ENCODE measurements at places on chromosomes 6 and 20.
A peak's percentile ranks its signal among the peaks of the same experiment; 100 is the strongest.

DNA sequence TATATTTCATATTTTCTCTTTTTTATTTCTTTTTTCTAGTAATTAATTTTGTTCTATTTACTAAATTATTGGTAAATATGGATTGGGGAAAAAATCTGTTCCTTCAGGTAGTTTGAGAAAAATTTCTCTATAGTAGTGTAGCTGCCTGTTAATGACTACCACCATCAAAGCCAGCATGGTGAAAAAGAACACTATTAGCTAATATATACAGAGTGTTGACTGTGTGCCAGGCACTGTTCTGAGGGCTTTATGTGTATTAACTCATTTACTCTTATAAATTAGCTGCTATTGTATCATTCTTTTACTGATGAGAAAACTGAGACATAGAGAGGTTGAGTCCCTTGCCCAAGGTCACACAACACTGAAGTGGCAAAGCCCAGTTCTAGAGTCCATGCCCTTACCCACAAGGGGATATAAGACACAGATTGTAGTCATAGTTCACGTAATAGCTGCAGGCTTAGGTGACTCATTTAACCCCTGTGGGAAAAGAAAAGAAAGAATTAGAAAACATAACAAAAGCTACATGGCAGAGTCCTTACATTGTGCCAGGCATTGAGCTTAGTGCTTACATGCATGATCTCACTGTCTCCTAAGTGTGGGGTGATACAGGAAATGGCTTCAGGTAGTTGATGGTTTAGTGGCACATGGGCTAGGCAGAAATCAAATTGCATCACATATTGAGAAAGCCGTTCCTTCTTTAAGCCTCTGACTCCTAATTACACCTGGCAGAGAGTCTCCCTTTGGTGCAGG, 12.2 kb upstream of the AKIRIN2 start:
- no peaks in the 10 kb centered on the region for H3K36me3 ChIP-seq
- no peaks in the 10 kb centered on the region for H3K27me3 ChIP-seq

GRCh38 chr6:21500314-21501020, 93.1 kb upstream of the SOX4 start:
- no peaks in the 10 kb centered on the region for H3K27me3 ChIP-seq
- no peaks in the 10 kb centered on the region for H3K4me1 ChIP-seq
- no peak overlapping the region for H3K4me3 ChIP-seq
- H3K27ac ChIP-seq, result no peak overlapping the region
- DNase-seq, result no peak
- H3K36me3 ChIP-seq, result no peaks in the 10 kb centered on the region

DNA sequence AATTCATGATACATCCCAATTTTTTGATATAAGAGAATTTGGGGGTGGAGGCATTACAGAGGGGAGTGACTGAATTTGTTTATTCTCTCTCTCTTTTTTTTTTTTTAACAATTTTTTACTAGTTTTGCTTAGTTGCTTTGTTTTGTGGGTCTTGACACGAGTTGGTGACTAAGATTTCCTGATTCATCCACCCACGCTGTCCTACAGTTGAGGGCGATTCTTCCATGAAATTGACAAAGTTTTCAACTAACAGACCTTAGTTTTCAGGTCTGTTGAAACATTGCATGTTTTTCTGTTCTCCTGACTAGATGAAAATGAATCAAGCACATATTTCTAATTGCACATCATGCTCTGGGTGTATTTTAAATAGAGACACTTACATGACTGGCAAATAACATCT, 613.8 kb downstream of the TFAP2B start:
- H3K27me3 ChIP-seq, result peaks cover 2% of the 10 kb centered on the region
- H3K36me3 ChIP-seq, result no peaks in the 10 kb centered on the region
- no peak overlapping the region for H3K27ac ChIP-seq
- no peak for DNase-seq
- H3K4me3 ChIP-seq, result no peak overlapping the region
- H3K4me1 ChIP-seq, result no peaks in the 10 kb centered on the region

- no peaks in the 10 kb centered on the region for H3K36me3 ChIP-seq
- no peak for DNase-seq
- H3K4me3 ChIP-seq, result no peak overlapping the region
- no peaks in the 10 kb centered on the region for H3K27me3 ChIP-seq
Measured at GRCh38 chr6:82712826-82713225, 349.2 kb downstream of the TPBG start.

- no peak overlapping the region for H3K4me3 ChIP-seq
- H3K36me3 ChIP-seq, result no peaks in the 10 kb centered on the region
- no peak overlapping the region for H3K27ac ChIP-seq
Measured at GRCh38 chr20:17377231-17377630, 150.4 kb downstream of the PCSK2 start.

- H3K4me3 ChIP-seq, result no peak overlapping the region
- DNase-seq, result no peak
- no peaks in the 10 kb centered on the region for H3K27me3 ChIP-seq
Measured at GRCh38 chr6:51015394-51015793, 196.7 kb downstream of the TFAP2B start.

GRCh38 chr6:90382760-90383159, 86.1 kb upstream of the BACH2 start:
- no peak overlapping the region for H3K27ac ChIP-seq
- H3K4me1 ChIP-seq, result peaks cover 4% of the 10 kb centered on the region
- no peak for DNase-seq
- H3K36me3 ChIP-seq, result no peaks in the 10 kb centered on the region

DNA sequence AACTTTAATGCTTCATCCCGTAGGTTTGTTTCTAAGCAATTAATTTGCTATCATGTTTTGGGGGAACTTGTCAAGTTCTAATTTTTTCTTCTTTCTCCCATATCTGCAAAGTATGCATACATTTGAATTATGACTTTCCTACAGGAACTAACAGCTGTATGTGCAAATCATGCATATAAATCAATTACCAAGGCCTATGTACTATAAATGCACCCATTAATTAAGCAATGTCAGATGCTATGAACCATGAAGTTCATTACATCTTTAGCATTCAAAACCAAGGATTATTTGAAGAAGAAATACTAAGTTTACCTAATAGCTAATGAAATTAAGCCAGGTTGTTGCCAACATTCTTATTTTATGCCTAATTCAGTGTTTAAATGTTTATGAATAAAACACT, 851.3 kb downstream of the TFAP2A start:
- no peak overlapping the region for H3K4me3 ChIP-seq
- no peak for DNase-seq
- no peaks in the 10 kb centered on the region for H3K27me3 ChIP-seq
- H3K27ac ChIP-seq, result no peak overlapping the region

DNA sequence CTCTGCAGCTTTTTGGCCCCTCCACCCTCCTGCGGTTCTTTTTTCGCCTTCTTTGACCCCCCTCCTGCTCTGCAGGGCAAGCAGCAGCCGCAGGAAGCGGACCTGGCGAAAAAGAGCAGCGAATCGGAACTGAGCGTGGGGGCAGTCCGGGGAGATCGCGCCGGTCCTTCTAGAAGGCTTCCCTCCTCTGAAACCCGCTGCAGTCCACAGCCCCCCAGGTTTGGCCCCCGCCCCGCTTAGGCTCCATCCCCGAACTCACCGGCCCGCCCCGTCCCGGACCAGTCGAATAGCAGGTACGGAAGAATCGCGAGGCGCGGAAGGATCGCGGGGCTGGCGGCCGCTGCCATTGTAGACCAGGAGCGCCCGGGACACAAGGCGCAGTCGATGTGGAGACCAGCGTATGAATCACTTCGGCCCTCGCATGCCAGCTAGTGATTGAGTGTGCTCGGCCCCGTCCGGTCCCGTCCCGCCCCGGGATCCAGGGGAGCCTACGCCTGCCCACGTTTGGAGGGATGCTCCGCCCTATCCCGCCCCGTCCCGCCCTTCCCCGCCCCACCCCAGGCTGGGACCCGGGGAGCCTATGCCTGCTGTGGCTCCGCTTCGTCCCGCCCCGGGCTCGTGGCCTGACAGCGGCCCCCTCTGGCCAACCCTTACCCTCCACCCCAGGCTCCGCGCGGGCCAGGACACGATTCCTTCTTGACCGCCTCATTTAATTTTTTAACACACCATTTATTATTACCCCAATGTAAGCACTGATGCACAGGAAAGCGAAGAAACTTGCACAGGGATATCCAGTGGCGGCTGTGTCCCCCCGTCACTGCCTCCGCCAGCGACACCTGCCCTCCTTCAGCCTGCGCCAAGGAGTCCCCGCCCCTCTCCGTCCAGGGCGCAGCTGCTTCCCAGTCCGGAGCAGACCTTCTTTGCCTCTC, at the start of gene ULBP3:
Gene ULBP3 (minus strand): TSS at position 402 of the 929 bp plus-strand sequence. CDS start 55 bp downstream, at position 347.
- no peaks in the 10 kb centered on the region for H3K27me3 ChIP-seq
- no peaks in the 10 kb centered on the region for H3K36me3 ChIP-seq
- no peak within 1 kb of the TSS for H3K27ac ChIP-seq
- peak within 1 kb of the TSS; percentile 37 for H3K4me3 ChIP-seq
- H3K4me1 ChIP-seq, result no peaks in the 10 kb centered on the region

GRCh38 chr20:57702521-57702920, 7.3 kb downstream of the PMEPA1 start:
- no peak overlapping the region for H3K4me3 ChIP-seq
- H3K27me3 ChIP-seq, result no peaks in the 10 kb centered on the region
- peaks cover 2% of the 10 kb centered on the region for H3K4me1 ChIP-seq
- H3K27ac ChIP-seq, result no peak overlapping the region
- no peaks in the 10 kb centered on the region for H3K36me3 ChIP-seq

DNA sequence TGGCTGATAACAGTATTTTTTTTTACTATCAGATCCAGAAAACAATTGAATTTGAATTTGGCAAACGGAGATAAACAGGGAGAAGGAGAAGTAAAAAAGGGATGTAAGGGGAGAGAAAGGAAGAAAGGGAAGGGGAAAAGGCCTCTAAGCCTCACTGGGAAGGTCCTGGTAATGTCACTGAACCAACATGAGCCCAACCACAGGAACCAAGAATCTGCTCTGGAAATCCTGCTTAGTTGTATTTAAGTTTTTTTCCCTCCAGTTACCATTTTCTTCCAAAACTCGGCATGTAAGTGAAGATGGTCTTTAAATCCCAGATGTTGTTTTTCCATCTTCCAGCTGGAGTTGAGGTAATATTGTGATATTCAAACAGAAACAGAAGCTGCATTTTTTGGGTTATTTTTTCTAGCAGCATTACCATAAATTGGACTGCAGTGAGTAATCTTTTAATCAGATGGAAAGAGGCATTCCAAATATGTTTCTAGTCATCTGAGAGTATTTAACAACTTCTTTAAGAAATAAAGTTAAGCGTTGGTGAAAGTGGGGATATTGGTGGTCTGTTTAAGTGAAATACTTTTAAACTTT, 91.1 kb downstream of the TXNDC5 start:
- DNase-seq, result no peak
- H3K27me3 ChIP-seq, result no peaks in the 10 kb centered on the region
- no peak overlapping the region for H3K27ac ChIP-seq
- no peaks in the 10 kb centered on the region for H3K36me3 ChIP-seq
- no peak overlapping the region for H3K4me3 ChIP-seq

GRCh38 chr20:56373942-56374341, 15.2 kb downstream of the FAM210B start:
- no peaks in the 10 kb centered on the region for H3K36me3 ChIP-seq
- H3K4me3 ChIP-seq, result no peak overlapping the region
- H3K4me1 ChIP-seq, result no peaks in the 10 kb centered on the region
- DNase-seq, result no peak
- H3K27ac ChIP-seq, result no peak overlapping the region
- H3K27me3 ChIP-seq, result no peaks in the 10 kb centered on the region

GRCh38 chr6:12957321-12958051, 240.9 kb downstream of the PHACTR1 start:
- no peaks in the 10 kb centered on the region for H3K36me3 ChIP-seq
- peaks cover 4% of the 10 kb centered on the region for H3K4me1 ChIP-seq
- no peaks in the 10 kb centered on the region for H3K27me3 ChIP-seq
- DNase-seq, result peak; percentile 90

GRCh38 chr6:3557336-3557735, 100.5 kb upstream of the SLC22A23 start:
- H3K36me3 ChIP-seq, result no peaks in the 10 kb centered on the region
- H3K4me1 ChIP-seq, result no peaks in the 10 kb centered on the region
- no peaks in the 10 kb centered on the region for H3K27me3 ChIP-seq

- no peaks in the 10 kb centered on the region for H3K27me3 ChIP-seq
- H3K27ac ChIP-seq, result peak overlapping the region; percentile 56
- H3K4me1 ChIP-seq, result no peaks in the 10 kb centered on the region
- DNase-seq, result no peak
- no peaks in the 10 kb centered on the region for H3K36me3 ChIP-seq
Measured at GRCh38 chr6:52416629-52417151, 3.5 kb upstream of the EFHC1 start.

DNA sequence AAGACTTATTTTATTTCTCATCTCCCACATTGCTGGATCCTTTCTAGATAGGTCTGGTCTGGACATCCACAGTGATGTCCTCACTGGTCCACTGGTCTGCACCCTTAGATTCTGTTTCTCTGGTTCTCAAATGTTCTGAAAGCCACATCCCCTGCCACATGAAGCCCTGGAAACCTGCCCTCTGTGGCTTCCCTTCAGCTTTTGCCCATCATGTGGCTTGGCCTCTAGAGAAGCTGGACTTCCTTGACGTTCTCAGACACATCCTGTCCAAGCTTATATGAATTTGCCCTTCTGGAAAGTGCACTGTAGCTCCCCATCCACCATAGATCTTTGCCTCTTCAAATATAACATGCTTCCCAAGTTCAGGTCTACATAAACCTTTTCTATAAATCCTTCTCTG, 18.5 kb downstream of the CST4 start:
- H3K4me3 ChIP-seq, result no peak overlapping the region
- no peaks in the 10 kb centered on the region for H3K36me3 ChIP-seq
- H3K27me3 ChIP-seq, result no peaks in the 10 kb centered on the region
- no peak for DNase-seq

DNA sequence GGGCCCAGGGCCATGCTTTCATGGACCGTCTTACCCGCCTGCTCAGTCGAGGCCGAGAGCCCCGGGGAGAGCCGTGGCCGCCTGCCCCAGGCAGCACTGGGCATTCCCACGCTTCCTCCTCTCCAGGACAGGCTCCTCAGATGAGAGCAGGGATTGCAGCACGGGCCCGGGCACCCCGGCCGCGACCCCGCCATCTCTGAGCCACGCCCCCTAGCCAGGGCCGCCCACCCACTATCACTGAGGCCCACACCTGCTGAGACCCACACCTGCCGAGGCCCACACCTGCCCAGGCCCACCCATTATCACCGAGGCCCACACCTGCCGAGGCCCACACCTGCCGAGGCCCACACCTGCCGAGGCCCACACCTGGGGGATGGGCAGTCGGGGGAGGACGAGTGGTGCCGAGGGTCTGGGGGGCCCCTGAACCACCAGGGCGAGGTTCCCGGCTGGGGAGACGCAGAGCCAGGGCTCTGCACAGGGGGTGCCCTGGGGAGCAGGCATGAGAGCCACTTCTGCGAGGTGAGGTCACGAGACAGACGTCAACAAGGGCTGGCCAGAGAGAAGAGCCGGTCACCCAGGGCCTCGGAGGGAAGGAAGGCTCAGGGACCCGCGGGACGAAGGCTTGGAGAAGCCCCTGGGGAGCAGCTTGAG, 235.6 kb downstream of the ERMARD start:
- no peaks in the 10 kb centered on the region for H3K36me3 ChIP-seq
- no peak overlapping the region for H3K4me3 ChIP-seq
- peak; percentile 44 for DNase-seq
- H3K27ac ChIP-seq, result no peak overlapping the region
- H3K27me3 ChIP-seq, result no peaks in the 10 kb centered on the region
- no peaks in the 10 kb centered on the region for H3K4me1 ChIP-seq

- H3K4me3 ChIP-seq, result no peak overlapping the region
- no peaks in the 10 kb centered on the region for H3K27me3 ChIP-seq
- H3K27ac ChIP-seq, result no peak overlapping the region
Measured at GRCh38 chr6:123716506-123716905, 79.8 kb upstream of the TRDN start.

- no peaks in the 10 kb centered on the region for H3K36me3 ChIP-seq
- no peak for DNase-seq
- H3K4me1 ChIP-seq, result no peaks in the 10 kb centered on the region
- H3K27ac ChIP-seq, result peak overlapping the region; percentile 5
- no peak overlapping the region for H3K4me3 ChIP-seq
- no peaks in the 10 kb centered on the region for H3K27me3 ChIP-seq
Measured at GRCh38 chr20:50815162-50815989, 20.5 kb downstream of the BCAS4 start.
